HFFc6 (cell line): ENCODE measurements at places on chromosomes 12 and 14.
A peak's percentile ranks its signal among the peaks of the same experiment; 100 is the strongest.

GRCh38 chr12:56358836-56359532, 923 bp downstream of the STAT2 start:
- peak; percentile 83 for DNase-seq

- no peak for DNase-seq
Measured at GRCh38 chr12:122980183-122981035, at the start of gene ARL6IP4. Gene ARL6IP4, plus strand, starts transcription at chr12:122980681. Its CDS starts 459 bp downstream, at chr12:122981140.

DNA sequence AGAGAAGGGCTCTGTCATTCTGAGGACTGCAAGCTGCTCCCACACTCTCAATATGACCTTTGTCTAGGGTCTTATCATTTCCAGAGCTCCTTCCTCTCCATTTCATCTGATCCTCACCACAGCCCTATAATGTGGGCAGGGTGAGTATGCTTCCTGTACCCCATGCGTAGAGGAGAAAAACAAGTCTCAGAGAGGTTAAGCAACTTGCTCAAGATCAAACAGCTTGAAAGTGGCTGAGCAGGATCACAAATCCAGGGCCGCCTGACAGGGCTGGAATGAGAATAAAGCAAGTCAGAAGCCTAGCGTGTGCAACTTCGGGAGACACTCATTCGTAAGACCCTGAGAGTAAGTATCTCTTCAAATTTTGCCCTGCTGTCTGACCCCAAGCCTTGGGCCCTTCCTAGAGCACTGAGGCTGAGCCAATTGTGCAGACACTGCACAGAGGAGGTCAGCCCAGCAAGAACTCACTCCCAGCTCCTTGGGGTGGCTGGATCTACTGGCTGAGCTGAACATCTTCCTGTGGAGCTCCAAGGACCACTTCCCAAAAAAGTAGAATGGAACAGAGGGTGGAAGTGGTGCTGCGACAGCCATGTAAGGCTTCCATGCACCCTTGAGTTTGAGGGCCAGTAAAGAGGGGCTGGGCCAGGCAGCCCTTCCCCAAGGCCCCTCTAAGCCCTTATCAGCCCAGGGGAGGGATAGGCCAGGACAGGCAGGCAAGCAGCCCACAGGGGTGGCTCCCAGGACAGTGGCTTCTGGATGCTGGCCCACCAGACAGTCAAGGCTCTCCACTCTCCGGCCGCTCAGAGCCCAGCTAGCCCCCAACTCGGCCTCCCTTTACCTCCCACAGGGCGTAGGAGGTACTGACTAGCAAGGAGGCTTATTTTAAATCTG, 10.5 kb downstream of the ZFP36L1 start:
- no peak for DNase-seq

DNA sequence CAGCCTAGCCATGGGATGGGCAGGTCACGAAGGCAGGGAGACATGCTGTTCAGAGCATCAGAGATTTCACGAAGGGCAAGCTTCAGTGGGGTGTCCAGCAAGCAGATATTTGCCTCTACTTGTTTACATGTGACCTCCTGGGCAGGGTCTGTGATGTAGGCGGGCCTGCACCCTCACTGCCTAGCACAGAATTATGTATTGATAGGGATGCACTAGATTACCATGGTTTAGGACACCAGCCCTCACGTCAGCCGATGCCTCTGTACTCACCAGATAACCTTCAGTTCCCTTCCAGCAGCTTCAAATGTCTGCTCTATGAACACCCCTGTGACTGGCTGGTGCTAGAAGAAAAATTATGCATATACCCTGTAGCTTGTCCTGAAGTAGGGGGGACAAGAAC, 5.1 kb upstream of the EIF5 start:
- DNase-seq: no peak

- DNase-seq: no peak
Measured at GRCh38 chr14:75162631-75163030, 13.8 kb downstream of the TMED10 start.

DNA sequence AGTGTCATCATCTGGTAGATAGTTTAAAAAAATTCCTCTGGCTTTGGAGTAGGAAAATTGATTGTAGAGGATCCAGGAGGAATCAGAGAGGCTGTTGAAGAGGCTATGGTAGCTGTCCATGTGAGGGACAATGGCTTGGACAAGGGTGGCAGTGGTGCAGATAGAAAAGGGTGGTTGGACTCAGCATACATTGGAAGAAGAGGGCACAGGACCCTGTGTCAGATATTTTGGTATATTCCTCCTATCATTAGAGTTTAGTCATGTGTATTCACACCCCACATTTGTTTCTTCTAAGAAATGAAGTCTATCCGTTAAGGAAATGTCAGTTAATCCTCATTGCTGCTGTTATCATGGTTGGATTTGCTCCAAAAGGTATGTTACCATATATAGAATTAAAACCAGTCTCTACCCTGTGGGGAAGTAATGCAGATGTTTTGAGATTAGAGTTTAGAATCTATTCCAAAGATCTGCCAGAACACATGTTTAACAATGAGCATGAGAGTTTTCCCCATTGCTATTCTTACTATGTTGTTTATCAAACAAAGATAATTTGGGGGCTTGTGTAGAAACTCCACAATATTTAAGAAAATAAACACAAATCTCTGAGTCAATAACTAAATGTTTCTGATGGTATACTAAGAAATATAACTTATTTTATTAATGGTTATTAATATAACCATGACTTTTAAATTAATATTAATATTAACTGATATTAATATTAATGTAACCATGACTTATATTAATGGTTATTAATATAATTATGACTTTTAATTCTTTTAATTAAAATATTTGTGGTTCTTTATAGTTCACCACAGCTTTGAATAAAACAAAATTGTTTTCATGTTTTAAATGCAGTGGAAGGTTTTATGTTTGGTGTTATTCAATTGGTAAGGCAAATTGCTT, 80.9 kb downstream of the CRADD start:
- no peak for DNase-seq

- DNase-seq: no peak
Measured at GRCh38 chr14:76778546-76779215, 17.4 kb downstream of the VASH1 start.

GRCh38 chr12:121190523-121191031, 19.4 kb upstream of the P2RX4 start:
- peak; percentile 94 for DNase-seq

GRCh38 chr12:72560003-72560769, 288.0 kb downstream of the TRHDE start:
- no peak for DNase-seq

- DNase-seq: peak; percentile 51
Measured at GRCh38 chr12:117212563-117213190, 22.4 kb upstream of the FBXO21 start.

GRCh38 chr12:29234965-29235626, 86.0 kb downstream of the FAR2 start:
- no peak for DNase-seq

GRCh38 chr12:94299846-94300245, 151.5 kb downstream of the PLXNC1 start:
- DNase-seq: no peak

- peak; percentile 81 for DNase-seq
Measured at GRCh38 chr12:27383429-27384260, 51.0 kb downstream of the BMAL2 start.

GRCh38 chr12:92334552-92334951, 188.9 kb upstream of the BTG1 start:
- DNase-seq: no peak

DNA sequence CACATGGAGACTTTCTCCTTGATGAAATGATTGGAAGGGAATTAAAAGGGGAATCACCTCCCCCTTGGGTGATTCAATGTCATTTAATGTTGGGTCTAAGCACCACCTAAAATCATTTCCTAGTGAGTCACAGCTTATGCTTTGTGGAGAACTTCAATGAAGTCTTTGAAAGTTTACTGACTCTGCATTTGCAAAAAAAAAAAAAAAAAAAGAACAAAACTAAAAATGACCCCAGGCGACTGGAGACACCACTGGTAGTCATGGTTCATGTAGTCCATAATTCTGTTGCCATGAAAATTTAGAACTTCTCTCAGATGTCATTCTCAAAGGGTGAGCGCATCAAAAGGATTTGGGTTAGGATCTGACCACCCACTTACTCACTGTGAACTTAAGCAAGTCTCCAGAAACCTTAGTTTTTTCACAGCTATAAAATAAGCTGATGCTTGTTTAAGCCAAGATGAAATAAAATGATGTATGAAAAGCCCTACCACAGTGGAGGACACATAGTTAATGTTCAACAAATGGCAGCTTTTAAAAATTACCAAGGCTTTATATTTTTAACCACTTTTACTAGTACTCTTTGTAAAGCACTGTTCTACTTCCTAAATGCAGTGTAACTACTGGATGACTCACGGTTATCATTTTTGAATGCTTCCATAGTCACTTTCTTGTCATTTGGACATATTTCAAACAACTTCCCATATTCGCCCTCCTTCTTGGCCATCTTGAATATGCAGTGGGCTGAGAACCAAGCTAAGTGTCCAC, 18.1 kb upstream of the KSR2 start:
- DNase-seq: peak; percentile 82

- no peak for DNase-seq
Measured at GRCh38 chr12:108815369-108815768, 42.0 kb downstream of the SSH1 start.

DNA sequence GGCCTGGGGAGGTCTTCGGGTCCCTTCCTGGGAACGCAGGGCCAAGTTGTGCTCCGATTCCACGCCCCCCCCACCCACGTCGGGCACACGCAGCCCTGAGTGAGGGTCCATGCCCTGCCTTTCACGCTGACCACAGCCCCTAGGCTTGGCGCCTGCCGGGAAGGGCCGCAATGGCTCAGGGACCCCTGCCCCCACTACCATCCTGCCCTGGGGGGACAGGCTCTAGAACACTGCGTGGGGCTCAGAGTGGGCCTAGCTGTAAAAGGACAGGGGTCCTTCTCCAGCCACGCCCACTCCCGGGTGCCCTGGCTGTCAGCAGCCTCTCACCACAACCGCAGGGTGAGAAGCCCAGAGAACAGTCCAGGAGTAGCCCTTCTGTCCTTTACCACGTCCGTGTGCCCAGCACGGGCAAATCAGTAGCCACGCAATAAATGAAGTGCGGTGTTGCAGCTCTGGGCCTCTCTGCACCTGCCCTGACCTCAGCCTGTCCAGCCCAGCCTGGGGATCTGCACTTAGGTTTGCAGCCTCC, 9.4 kb upstream of the GPR68 start:
- no peak for DNase-seq

DNA sequence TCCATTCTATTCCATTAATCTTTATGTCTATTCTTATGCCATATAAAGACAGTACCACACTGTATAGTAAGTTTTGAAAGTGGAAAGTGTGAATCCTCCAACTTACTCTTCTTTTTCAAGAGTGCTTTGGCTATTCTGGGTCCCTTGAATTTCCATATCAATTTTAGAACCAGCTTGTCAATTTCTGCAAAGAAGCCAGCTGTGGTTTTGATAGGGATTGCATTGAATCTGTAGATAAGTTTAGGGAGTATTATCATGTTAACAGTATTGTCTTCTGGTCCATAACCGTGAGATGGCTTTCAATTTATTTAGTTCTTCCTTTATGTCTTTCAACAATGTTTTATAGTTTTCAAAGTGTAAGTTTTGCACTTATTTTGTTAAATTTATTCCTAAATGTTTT, 34.2 kb upstream of the GCH1 start:
- no peak for DNase-seq

- no peak for DNase-seq
Measured at GRCh38 chr14:41860586-41860985, 253.9 kb downstream of the LRFN5 start.

GRCh38 chr14:27427796-27428195, 830.0 kb upstream of the NOVA1 start:
- DNase-seq: no peak

DNA sequence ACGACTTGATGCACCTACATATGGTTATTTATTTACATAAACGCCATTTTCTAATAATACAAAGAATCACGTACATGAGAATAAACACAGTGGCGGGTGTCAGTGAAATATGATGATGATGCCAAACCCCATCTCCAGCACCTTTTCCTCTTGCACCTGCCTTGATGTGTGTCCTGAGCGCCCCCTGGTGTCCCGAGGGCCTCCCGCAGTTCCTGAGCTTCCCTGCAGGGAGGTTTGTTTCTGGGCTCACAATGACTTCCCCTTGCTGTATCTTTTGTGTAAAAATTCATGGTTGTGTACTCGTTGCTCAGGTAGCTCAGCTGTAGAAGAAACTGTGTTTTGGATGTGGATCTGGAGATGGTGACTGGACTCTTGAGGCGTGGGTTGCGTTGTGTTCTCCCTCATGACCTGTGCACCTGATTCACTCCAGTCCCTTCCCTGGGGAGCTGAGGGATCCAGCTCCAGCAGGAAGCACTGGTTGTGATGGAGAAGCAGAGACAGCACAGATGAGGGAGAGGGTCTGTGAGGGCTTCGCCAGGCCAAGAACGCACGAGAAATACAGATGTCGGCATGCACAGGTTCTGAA, 1037.8 kb downstream of the TMEM121 start:
- DNase-seq: no peak

GRCh38 chr12:131356485-131357184, 354.3 kb upstream of the SFSWAP start:
- no peak for DNase-seq

DNA sequence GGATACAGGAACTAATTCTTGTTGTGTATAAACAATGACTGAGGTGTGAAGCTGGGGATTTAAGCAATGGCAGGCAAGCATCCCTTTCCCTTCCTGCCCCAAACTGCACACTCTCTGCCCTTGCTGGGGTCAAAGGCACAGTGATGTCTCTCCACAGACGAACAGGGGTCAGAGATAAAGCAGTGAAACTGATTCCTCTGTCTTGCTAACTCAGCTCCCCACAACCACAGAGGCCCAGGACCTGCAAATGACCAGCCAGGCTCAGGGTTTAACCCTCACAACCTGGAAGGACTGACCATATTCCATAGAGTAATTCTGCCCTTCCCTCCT, 67.2 kb downstream of the CCDC88C start:
- no peak for DNase-seq

DNA sequence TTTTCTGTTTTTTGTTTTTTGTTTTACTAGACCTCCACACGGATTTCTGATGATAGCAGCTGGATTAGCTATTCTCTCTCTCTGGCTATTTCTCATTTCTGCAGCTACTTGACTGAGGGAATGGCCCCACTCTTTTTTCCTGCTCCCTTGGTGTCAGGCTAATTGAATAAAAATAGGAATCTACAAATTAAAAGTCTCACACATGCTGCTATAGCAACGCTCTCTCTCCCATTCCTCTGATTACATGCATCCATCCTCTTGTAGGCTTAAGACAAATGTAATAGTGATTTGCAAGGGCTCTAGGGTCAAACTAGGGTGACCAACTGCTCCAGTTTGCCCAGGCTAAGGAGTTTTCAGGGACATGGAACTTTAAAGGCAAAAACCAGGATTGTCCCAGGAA, 221.8 kb downstream of the PHLDA1 start:
- no peak for DNase-seq

DNA sequence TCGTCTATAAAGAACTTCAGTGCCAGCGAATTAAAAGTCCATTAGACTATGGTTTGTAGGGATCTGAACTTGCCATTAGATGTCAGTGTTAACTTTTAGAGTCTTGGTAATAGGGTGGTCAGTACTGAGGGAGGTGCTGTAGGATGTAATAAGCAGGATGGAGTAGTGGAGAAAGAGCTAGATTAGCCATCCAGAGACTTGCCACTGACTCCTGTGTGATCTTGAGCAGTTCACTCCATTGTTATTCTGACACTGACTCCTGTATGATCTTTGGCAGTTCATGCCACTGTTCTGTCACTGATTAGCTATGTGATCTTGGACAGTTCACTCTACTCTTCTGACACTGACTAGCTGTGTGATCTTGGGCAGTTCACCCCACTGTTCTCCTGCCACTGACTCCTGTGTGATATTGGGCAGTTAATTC, 133.6 kb downstream of the TTLL5 start:
- peak; percentile 67 for DNase-seq
